ENCODE measurements at places on chromosomes 2 and 18. TPM values are rescaled to one million over a fixed set of nuclear protein-coding genes. Genes with fewer than 3 reads are reported as not detected.

The MTX2 gene
- 26.2 TPM for total RNA-seq

The DUSP2 gene
- 260 TPM for total RNA-seq

The FBXO48 gene
- total RNA-seq, result 1.3 TPM

The CHST9 gene
- not detected for total RNA-seq

The DCDC2C gene
- total RNA-seq, result not detected

The TRIB2 gene
- 3.9 TPM for total RNA-seq

The RND3 gene
- total RNA-seq, result not detected

The G6PC2 gene
- total RNA-seq, result not detected

The AQP12B gene
- not detected for total RNA-seq

The LIPG gene
- 0.59 TPM for total RNA-seq

DNA sequence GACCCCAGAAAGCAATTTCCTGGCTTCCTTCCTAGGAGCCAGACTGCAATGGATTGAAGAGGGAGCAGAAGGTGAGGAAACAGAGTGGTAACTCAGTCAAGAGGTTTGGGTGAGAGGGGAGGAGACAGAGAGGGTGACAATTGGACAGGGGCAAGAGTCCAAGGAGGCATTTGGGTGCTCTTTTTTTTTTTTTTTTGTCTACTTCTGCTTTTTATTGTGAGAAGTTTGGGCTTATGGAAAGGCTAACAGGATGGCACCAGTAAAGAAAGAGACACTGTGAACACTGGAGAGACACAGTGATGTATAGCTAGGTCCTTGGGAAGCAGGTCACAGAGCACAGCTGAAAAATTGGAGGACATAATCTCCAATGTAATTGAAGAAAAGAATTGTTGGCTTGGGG is 25.0 kb downstream of the CYBRD1 start:
- no peak for DNase-seq

- DNase-seq, result no peak
Observed at GRCh38 chr18:79853993-79854364, 56.2 kb downstream of the KCNG2 start.

- no peak for DNase-seq
Observed at GRCh38 chr2:239732666-239733010, 292.5 kb downstream of the NDUFA10 start.

DNA sequence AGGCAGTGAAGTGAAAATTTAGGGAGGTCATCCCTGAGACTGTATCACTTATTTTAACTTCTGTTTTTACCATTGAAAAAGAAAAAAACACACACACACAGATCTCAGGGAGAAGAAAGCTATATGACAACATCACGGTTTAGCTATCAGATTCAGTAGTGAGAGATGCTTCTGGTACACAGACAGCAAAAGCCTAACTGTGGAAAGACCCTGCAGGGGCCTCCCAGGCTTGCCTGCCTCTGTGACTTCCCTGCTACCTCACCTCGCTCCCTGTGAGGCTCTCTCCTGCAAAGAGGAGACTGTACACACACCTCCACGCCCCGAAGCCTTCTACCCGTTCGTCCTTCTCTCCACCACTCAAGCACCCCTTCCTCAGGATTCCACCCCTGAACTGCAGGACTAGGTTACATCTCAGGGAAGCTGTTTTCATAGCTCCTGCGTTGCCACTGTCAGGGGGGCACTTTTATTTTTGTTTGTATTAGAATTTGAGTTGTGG is 86.3 kb downstream of the EPB41L3 start:
- no peak for DNase-seq

GRCh38 chr2:224884188-224884587 is 158.1 kb downstream of the DOCK10 start:
- no peak for DNase-seq

DNA sequence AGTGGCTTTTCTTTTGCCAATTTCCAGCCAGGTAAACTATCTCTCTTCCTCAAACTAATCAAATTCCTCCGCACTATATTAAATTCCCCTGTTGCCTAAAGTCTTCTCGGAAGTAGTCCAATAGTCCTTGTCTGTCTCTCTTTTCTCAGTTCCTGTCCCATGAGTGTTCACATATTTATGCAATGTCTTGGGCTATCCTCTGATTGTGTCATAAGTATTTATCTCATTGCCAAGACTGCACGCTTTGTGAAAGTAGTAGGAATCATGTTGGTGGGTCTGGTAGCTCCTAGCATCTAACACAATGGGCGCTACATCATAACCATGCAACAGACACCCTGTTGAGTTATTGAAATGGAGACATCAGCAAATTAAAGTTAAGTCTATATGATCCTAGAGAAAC is 59.9 kb upstream of the POU3F3 start:
- DNase-seq, result no peak

GRCh38 chr2:206423147-206423546 is 20.2 kb upstream of the ADAM23 start:
- DNase-seq, result no peak

DNA sequence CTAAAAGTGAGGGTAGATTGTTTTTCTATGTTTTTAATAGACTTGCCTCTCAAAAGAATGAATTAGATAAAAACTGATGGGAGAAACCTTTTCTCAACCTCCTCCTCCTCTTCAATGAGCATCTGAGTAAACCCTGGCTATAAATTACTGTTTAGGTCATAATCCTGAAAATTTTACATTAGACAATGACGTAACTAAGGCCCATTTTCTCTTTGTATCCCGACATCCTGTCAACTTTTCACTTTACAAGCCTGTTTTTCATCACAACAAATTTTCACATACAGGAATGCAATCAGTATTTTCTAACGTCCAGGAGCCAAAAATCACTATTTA is 1.3 kb downstream of the SPIRE1 start:
- no peak for DNase-seq

DNA sequence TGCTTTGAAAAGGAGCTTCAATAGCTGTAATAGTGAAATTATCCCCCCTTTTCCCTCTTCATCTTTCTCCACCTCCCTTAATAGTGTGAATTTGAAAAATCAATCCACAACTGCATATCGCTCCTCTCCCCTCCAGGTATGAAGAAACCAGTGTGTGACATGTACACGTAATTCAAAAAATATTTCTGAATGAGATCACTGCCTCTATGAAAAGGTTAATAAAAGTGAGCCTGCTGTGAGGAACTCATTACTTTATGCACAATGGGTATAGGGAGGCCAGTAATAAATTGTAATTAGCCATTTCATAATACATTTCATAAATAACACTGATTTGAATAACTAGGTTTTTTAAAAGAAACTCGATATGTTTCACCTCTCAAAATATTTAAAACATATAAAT is 209.0 kb upstream of the KYNU start:
- no peak for DNase-seq

DNA sequence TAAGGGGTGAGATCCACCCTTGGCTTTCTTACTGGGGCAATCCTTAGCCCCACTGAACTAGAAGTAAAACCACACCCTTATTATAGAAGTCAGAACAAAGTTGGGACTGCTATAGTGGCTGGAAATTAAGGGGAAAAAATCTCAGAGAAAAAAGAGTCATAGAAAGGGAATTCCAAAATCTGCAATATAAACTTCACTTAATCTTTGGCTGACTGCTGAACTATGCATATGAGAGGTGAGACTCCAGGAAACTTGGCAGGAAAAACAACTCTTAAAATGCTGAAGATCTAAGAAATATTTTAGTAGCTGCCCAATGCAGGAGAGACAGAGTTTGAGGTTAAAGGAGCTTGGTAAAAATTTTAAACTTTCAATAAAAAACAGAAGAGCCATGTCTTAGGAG is 201.8 kb upstream of the FN1 start:
- no peak for DNase-seq

DNA sequence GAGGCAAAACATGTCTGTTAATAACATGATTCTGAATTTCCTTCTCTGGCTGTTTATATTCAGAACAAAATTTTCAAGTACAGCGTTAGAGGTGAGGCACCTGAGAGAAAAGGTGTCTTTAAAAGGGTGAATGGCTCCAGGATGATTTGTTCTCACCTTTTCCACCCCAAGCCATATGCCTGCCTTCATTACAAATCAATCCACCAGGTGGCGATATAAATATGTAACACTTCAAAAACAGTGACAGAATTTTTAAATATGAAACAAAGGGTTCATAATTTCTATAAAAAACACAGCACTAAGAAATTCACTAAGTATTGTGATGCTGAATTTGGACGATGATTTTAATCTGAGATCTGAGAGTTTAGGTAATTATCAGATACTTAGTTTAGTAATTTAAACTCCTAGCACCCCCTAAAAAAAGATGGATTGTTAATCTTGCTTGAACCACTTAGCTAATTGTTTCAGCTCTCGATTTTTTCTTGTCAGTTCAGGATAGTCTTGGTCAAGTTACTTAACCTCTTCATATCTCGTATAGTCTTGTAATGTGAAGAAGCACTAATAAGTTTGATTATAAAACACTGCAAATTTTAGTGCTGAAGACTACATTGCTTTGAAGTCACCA is 528.8 kb downstream of the CPS1 start:
- DNase-seq, result no peak

DNA sequence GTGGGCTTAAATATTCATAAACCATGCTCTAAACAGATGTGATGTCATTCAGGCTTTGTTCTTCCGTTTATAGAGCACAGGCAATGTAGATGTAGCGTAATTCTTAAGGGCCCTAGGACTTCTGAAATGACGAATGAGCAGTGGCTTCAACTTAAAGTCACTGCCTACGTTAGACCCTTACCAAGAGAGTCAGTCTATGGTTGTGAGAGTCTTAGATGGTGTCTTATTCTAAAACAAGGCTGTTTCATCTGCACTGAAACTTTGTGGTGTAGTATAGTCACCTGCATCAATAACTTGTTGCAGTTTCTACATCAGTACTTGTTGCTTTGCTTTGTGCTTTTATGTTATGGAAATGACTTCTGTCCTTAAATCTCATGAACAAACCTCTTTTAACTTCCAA is 56.0 kb downstream of the PIK3C3 start:
- no peak for DNase-seq

DNA sequence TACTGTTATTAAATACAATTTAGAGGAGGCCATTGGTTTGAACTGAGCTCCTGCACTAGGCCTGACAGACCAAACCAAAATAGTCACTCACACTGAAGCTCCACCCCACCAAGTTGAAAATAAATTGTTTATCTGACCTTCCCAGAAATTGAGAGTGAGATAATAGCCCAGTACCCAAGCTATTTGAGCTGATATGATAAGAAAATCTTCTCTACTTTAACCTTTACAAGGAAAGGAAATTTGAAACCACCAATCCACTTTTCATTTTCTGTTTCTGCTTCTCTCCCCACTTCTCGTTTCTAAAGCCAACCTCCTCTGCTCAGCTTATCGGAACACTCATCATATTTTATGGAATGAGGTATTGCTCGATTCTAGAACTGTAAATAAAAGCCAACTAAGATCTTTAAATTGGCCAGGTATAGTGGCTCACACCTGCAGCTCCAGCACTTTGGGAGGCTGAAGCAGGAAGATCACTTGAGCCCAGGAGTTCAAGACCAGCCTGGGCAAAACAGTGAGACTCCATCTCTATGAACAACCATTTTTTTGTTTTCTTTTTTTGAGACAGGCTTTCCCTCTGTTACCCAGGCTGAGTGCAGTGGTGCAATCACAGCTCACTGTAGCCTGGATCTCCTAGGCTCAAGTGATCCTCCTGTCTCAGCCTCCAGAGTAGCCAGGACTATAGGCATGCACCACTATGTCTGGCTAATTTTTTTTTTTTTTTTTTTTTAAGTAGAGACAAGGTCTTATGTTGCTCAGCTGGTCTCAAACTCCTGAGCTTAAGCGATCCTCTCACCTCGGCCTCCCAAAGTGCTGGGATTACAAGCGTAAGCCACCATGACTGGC is 13.3 kb upstream of the GALM start:
- DNase-seq, result no peak

- peak; percentile 30 for DNase-seq
Observed at GRCh38 chr2:208265371-208265800, 669 bp upstream of the PIKFYVE start.

GRCh38 chr18:61362511-61362910 is 29.3 kb downstream of the CDH20 start:
- DNase-seq, result no peak

GRCh38 chr2:64214281-64215115 is 70.3 kb upstream of the PELI1 start:
- DNase-seq, result no peak

DNA sequence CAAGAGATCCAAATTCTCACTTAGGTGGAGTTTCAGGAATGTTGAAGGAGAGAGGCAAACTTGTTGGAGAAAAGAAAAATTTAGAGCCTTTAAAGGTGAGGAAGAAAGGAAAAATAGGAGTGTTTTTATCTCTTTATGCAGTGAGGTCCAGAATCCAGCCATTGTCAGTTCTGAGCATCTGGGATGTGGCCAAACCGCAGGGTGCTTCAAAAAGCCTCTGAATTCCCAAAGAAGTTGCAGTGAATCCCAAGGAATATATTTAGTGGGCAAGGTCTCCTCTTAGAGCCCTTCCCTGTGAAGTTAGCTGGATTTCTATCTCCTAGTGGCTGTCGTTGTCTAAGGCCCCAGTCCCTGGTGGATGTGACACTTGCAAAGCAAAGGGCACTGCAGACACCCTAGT is 51.2 kb downstream of the MTCL1 start:
- no peak for DNase-seq

DNA sequence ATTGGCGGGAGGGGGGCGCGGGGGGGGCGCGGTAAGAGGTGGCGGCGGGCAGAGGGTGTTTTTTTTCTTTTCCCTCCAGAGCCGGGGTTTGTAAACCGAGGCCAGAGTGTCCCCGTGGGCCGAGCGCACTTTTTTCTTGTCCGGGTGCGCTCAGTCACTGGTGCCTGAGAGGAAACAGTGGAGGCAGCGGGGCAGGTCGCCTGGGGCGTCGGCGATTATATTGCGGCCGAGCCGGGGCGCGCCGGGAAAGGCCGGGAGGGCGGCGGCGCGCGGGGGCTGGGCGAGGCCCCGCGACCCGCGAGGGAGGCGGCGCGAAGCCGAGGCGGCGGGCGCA is 275 bp downstream of the HOXD8 start:
- DNase-seq, result no peak
